ENCODE measurements at places on chromosomes 2 and 18.

- no peak for DNase-seq
Measured at GRCh38 chr2:159989249-159989648, 73.2 kb downstream of the PLA2R1 start.

DNA sequence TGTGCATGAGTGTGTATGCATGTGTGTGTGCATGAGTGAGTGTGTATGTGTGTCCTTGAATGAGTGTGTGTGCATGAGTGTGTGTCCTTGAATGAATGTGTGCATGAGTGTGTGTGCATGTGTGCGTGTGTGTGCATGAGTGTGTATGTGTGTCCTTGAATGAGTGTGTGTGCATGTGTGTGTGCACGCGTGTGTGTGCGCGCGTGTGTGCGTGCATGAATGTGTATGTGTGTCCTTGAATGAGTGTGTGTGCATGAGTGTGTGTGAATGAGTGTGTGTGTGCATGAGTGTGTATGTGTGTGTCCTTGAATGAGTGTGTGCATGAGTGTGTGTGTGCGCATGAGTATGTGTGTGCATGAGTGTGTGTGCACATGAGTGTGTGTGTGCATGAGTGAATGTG, 271.9 kb downstream of the RNF144A start:
- DNase-seq = no peak

- no peak for DNase-seq
Measured at GRCh38 chr2:170202437-170202836, 24.5 kb downstream of the MYO3B start.

- DNase-seq = no peak
Measured at GRCh38 chr2:40034198-40034597, 255.1 kb upstream of the THUMPD2 start.

GRCh38 chr18:78619854-78620253, 359.8 kb upstream of the SALL3 start:
- DNase-seq = no peak

DNA sequence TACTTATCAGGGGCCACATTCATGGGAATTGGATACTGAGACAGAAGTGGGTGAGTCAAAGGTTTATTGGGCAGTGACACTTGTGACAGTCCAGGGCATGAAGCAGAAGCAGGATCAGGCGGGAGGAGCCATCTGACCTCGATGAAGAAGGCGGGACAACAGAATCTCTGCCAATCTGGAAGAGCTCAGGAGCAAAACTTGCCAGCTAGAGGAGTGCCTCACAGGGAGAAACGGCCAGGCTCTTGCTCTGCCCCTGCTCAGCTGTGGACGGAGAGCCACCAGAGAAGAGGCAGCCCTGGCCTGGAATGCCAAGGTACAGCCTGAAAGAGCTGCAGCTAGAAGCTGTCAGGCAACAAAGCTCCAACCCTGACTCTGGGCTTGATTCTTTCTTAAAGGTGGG, 16.9 kb downstream of the DAW1 start:
- no peak for DNase-seq

GRCh38 chr2:237137626-237138323, 52.1 kb downstream of the COPS8 start:
- DNase-seq = no peak

Measured in stimulated activated naive B cell treated with anti-CD40 and anti-IgM and Interleukin-4, amounts not matched to agents 10 μg/mL and 1 μg/mL and 100 μg/mL, for 72 hours (primary cell).